NCI-H524 treated with DMSO at 0.1 percent for 48 hours (cell line): ENCODE measurements at places on chromosomes 7 and 10.

- DNase-seq: no peak
Observed at GRCh38 chr7:52670608-52671225, 364.7 kb upstream of the POM121L12 start.

GRCh38 chr7:36227223-36227622, 74.2 kb downstream of the EEPD1 start:
- DNase-seq: no peak

DNA sequence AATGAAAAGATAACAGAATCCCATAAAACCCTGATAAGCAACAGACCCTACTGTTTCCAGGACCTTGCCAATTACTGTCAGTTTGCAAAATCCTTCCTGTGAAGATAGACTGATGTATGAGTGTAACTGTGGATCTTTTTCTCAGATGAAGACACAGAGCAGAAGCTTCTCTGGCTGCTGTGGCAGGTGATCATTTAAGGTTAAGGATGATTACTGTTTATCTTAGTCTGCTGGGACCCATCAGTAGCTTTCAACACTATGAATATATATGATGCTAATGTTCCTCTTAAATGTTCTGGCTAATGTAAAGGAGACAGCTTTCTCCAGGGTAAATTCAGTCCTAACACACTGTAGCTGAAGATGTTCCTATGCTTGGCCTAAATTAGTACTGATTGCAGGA, 56.0 kb upstream of the CTTNBP2 start:
- no peak for DNase-seq

- no peak for DNase-seq
Observed at GRCh38 chr10:63554657-63555056, 33.5 kb downstream of the REEP3 start.

GRCh38 chr7:45217358-45217757, 59.8 kb downstream of the RAMP3 start:
- DNase-seq: no peak

DNA sequence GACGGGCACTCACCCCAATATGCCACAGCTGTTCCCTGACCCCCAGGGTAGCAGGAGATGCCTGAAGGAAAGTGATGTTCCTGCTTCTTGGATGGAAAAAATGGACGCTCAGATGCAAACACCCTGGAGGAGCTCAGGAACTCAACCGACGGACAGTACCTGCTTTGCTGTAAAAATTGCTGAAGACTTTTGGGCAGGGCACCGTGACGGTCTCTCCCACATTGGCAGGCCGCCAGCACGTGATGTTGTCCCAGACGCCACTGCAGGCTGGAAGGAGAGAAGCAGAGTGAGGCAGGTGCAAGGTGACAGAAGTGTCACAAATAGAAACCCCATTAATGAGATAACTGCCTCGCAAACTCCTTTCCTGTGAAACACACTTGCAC, 35.0 kb downstream of the VIPR2 start:
- DNase-seq: no peak

- DNase-seq: no peak
Observed at GRCh38 chr10:67175354-67175753, 249.5 kb downstream of the LRRTM3 start.

- DNase-seq: no peak
Observed at GRCh38 chr7:34066411-34066810, 161.1 kb downstream of the BMPER start.

- DNase-seq: no peak
Observed at GRCh38 chr10:107894516-107894915, 730.0 kb upstream of the SORCS1 start.

GRCh38 chr10:124056337-124056980, 36.9 kb downstream of the CHST15 start:
- no peak for DNase-seq

GRCh38 chr7:29102558-29103151, 43.7 kb downstream of the CPVL start:
- peak; percentile 24 for DNase-seq
